Transverse colon (tissue), 4 donors: ENCODE measurements at places on chromosomes 5 and 9.

GRCh38 chr9:111900858-111901612 lies 4.4 kb downstream of the UGCG start:
- no peak for DNase-seq

DNA sequence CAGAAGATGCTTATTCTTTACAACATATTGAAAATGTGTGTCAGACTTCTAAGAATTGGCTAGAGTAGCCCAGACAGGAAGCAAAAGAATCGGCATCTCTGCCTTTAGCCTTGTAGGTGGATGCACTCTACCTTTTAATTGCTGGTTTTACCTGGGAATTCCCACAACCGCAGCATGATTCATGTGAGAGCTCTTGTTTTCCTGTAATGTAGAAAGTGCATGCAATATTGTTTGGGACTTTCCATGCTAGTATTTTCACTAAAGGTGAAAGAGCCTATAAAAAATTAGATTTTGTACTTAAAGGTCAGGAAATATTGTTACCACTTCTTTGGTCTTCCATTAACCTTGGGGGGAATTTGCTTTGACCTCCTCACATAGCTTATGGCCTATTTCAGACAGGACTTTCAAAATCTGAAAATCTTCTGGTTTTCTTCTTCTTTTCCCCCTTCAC lies 89.8 kb downstream of the NTRK2 start:
- DNase-seq: no peak

DNA sequence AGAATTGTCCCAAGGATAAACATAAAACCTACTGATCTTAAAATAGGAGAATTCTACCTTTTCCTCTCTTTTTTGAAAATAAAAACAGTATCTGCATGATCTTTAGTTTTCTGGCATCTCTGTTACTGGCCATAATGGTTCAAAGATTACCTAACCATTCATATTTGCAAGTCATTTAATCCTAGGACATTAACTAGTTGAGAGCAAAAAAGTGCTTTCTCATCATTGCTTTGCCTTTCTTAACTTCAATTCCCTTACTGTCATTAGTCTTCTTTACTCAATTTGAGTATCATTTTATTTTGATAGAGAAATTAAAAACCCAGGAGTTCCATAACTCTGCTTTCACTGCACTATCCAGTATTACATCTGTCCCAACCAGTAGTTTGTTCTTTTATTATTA lies 68.6 kb downstream of the RFX3 start:
- DNase-seq: no peak

- DNase-seq: no peak
These were observed 23.9 kb downstream of the DCP2 start for GRCh38 chr5:113000466-113000865.

GRCh38 chr5:112787261-112787660 lies 49.6 kb downstream of the APC start:
- no peak for DNase-seq

DNA sequence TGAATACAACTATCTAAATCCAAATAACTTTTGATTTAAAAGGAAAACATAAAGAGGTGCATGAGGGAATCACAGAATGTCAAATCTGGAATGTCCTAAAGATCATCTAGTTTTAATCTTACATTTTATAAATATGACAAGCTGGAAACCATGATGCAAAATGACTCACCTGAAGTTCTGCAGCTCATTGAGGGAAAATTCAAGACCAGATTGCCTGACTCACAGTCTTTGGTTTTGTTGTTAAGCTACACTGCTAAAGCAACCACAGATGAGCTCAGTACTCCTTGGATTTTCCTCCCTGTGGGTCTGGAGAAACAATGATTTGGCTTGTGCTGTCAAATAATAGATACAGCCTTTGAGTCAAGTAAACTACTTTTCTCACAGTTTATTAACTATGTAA lies 19.1 kb upstream of the EDIL3 start:
- no peak for DNase-seq

- no peak for DNase-seq
These were observed 95.7 kb downstream of the KCNT1 start for GRCh38 chr9:135797507-135798262.

DNA sequence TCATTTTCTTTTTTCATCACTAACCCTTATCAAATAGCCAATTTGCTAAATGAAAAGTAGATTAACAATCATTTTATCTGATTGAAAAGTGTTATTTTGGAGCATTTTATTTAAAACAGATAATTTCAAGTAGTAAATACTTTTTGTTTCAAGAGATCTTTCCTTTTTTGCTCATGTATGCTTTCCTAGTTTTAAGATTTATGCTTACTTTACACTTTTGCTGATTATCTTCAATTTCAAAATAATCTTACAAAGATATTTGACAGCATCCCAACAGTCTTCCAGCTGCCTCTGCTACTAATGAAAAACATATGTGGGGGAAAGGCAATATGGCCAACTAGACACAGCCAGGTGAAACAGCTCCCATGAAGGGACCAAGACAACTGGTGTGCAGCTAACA lies 1027.3 kb upstream of the CDH9 start:
- DNase-seq: no peak

DNA sequence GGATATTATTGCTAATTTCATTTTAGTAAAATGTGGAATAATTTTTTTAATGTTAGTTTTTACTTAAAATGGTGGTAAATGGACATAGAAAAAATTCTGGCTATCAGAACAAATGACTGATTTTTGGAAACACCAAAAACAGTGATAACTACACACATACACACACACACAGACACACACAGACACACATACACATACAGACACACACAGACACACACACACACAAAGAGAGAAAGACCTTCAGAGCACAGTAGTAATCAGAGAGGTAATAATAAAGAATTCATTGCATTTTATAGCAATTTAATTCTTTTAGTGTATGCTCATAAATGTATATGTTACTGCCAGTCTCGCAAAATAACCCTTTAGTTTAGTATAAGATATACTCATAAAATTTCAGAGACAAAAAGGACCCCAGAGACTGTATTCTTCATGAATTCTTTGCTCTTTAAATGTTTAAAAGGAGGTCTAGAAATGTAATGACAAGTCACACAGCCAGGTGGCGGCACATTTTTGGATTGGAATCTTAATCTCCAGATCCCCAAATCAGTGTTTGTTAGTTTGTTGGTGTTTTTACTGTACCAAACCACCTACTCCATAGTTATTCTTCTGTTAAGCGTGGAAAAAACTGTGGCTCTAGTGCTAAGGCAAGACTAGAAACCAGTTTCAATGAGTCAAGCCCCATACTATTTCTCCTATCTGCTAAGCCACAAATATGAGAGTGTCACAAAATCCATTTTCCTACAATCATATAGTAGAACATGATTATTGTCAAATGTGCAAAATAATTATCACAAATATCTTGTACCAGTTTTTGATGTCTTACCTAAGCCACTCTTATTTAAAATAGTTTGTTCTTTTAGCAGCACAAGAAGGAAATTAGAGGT lies 109.9 kb downstream of the EDIL3 start:
- peak; percentile 35 for DNase-seq

- no peak for DNase-seq
These were observed 974 bp upstream of the SLC12A2 start for GRCh38 chr5:128082551-128083032.

GRCh38 chr5:34020726-34021125 lies 12.9 kb upstream of the AMACR start:
- DNase-seq: no peak

- DNase-seq: no peak
These were observed 44.0 kb upstream of the IRX4 start for GRCh38 chr5:1926471-1927341.

GRCh38 chr9:69898714-69899209 lies 78.1 kb downstream of the CFAP95 start:
- DNase-seq: no peak

GRCh38 chr9:124198331-124198730 lies 59.4 kb upstream of the NEK6 start:
- no peak for DNase-seq

DNA sequence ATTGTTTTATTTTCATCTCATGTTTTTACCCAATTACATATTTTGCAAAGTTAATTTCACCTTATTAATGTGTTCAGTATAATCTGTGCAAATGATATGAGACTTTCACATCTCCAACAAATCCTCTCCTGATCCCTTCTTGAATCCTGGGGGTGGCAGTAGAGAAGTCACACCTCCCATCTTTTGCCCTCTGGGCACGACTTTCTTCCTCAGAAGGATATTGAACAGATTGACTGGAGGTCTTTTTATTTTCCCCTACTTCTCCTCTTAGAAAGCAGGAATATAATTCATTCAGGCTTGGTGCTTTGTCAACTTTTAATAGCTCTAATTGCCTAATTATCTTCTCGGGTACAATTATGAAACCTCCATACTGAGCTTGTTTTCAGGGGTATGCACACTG lies 1037.1 kb upstream of the NUDT12 start:
- DNase-seq: no peak

DNA sequence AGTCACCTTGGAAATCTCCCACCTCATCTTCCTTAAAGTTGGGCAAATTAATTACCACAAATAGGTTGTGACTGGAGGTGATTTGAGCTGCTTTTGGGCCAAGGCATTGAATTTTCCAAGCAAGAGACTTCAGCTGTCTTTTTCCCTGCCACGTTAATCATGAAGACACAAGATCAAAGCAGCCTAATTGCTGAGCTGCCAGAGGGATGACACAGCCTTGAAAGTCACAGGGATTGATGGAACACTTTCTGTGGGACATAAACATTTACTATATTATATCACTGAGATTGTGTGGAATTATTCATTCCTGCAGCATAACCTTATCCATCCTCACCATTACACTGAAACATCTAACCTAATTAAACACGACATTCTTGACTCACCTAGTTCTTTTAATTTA lies 172.2 kb downstream of the FAM170A start:
- DNase-seq: no peak
